ENCODE measurements at places on chromosomes 4 and X.

- DNase-seq: no peak
These were observed 217.9 kb upstream of the GPC4 start for GRCh38 chrX:133633162-133633561.

GRCh38 chrX:21816136-21816535 lies 23.3 kb upstream of the MBTPS2 start:
- no peak for DNase-seq

DNA sequence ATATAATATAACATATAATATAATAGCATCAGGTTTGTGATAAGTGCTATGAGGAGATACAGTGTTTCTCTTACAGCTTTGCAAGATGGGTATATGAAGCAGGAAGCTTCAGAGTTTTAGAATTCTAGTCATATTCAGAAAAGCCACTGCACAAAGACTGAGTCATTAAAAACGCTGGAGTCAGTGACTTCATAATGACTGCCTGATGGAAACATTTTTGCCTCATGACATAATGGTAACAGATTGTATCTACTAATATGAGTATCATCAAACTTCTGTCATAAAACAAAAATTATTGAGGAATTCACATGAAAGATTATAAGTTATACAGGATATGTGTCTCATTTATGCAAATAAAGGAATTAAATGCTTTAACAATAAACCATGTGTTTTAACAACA lies 46.8 kb downstream of the EPHA5 start:
- DNase-seq: peak; percentile 86

GRCh38 chrX:11190745-11191510 lies 79.8 kb downstream of the HCCS start:
- DNase-seq: no peak

DNA sequence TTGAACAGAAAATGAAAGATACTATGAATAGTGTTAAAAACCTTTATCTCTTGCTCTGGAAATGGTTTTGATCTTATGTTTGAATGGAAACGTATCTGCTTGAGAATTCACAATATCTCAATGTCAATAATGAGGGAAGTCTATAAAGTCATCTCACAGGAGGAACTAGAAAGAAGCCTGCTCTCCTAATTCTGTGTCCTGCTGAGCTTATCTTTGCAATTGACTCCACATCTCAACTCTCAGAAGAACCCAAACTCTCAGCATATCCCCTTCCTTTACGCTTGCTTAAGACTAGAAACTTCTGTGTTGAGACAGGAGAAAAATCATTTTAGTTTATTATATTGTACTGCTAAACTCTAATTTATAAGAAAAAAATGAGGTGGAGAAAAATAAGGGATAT lies 8.3 kb upstream of the PF4V1 start:
- no peak for DNase-seq

- DNase-seq: no peak
These were observed 1300.8 kb upstream of the TENM3 start for GRCh38 chr4:180942367-180942916.

- no peak for DNase-seq
These were observed 400.7 kb downstream of the ZNF674 start for GRCh38 chrX:46144566-46144965.

GRCh38 chr4:113824396-113824795 lies 62.9 kb upstream of the CAMK2D start:
- no peak for DNase-seq

Data from ELR (cell line).